ENCODE measurements at places on chromosomes 4 and X.

- no peak for DNase-seq
Measured at GRCh38 chr4:169175035-169175434, 95.7 kb downstream of the SH3RF1 start.

- DNase-seq: no peak
Measured at GRCh38 chrX:97931586-97931985, 1047.9 kb downstream of the RPA4 start.

DNA sequence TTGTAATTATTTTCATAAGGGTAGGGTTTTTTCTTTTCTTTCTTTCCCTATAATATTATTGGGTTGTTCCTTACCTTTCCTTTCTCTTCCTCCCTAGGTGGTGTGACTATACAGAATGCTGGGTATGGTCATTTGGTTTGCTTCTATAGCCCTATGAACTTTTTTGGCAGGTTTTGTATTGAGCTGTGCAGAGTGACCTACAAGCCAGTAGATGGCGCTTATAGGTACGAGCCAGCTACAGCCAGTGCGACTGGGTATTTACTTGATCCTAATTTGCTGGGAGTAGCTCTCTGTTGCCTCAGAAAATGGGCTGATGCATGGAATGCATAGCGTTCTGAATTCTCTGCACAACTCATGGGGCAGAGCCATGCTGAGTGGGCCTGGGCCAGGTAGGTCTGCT, 423.3 kb downstream of the MAGEE1 start:
- no peak for DNase-seq

- DNase-seq: no peak
Measured at GRCh38 chrX:17521871-17522693, 147.1 kb downstream of the NHS start.

GRCh38 chrX:18666614-18667013, 5.3 kb downstream of the RS1 start:
- DNase-seq: no peak

GRCh38 chrX:65596270-65597034, 61.9 kb upstream of the LAS1L start:
- no peak for DNase-seq

GRCh38 chr4:89579771-89580170, 257.2 kb downstream of the SNCA start:
- DNase-seq: no peak

DNA sequence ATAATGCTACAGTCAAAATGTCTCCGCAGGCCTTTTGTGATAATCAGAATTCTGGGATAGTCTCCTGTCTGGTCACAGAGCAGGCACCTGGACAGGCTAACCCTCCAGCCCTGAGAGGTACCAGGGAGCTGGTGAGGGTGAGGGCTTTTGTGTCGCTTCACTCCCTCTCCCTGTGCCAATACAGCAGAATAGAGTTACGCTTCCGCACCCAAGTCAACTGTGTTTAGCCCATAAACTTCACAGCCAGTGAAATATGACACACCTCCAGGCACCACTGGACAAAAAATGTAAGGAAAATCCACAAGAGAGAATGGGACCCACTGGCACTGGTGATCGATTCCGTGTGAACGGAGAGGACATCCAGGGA, 1.3 kb downstream of the GAK start:
- no peak for DNase-seq

- no peak for DNase-seq
Measured at GRCh38 chr4:81418572-81418971, 53.1 kb downstream of the RASGEF1B start.

DNA sequence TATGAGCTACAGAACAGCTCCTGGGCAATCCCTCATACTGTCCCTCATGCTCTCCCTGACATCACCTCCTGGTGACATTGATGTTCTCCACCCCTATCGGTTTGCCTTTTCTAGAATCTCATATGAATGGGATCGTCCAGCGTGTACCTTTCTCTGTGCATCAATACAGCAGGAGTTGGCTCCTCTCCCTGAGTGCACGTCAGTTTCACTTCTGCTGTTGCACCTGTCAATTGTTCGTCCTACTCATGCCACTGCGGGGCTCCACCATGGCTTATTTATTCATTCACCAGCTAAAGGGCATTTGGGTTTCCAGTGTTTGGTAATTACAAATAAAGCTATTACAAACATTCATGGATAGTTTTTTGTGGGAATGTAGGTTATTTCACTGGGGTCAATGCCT, 269.1 kb upstream of the ZFP42 start:
- DNase-seq: no peak

GRCh38 chr4:174716986-174717770, 111.9 kb downstream of the GLRA3 start:
- DNase-seq: no peak

DNA sequence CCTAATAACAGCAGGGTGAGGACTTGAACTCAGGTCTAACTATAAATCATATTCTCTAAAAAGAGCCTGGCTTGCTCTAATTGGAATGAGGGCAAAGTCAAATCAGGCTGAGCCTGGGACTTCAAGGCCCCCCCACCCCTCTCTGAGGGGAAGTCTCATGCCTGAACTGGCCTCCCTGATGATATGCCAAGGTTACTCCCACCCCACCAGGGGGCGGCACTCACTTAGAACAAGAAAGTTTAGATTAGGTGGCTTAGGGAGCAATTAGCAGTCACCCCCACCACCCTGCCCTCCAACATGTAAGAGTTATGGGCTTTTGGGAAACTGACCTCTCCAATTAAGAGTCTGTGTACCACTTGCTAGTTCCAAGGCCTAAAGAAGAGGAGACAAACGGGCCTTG, 2.7 kb downstream of the FOXO4 start:
- DNase-seq: no peak

DNA sequence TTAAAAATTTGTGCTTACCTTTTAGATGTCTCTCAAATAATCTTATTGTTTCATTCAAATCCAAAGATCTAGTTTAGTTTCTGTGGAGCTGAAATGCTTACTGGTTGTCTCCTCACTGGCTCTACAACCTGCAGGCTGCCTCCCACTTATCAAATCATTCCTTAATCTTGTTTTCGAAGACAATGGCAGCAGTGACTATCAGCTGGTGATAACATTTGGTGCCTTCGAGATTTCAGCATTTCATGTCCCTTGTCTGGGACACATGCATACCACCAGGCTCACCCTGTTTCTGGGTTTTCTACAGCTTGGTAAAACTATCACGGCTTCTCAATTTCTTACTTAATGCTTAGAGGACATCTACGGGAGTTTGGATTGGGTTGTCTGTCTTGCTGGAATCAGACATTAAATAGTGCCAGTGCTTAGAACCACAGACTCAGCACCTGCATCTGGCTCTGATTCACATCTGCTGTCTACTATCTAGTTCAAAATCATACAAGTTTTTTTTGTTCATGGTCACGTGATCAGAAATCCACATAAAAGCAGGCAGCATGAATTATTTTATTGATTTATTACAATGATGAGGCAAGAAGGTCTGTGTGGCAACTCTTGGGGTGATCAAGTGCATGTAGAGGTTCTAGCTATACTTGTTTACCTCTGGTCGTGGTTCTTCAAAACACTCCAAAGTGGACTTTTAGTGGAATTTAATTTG, 32.0 kb upstream of the SMARCAD1 start:
- DNase-seq: no peak

GRCh38 chr4:127631420-127631819, 1.3 kb upstream of the INTU start:
- DNase-seq: no peak

- DNase-seq: no peak
Measured at GRCh38 chr4:24565054-24565453, 19.3 kb downstream of the DHX15 start.

DNA sequence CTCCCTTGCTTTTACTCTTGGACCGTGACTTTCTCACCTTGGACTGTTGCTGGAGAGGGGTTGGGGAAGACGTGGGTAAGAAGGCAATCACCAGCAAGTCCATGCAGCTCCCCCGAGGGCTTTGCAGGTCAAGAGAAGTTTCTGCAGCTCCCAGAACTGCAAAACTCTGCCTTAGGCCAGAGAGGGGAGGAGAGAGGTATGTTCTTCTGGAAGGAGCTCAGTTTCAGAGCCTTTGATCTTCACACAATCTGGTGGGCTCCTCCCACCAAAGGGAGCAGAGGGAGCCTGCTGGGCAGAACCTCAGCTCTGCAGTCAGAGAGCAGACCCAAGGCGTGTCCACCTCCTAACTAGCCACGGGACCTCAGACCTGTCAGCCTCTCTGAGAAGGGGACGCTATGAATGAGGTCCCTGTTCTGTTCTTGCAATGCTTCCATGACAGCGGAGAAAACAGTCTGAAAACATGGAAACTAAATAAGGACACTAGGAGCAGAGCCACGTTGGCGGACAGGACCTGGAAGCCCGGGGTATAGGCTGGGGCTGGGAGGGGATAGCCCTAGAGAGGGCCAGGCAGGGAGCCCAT, 92.8 kb downstream of the EVC2 start:
- no peak for DNase-seq

Measured in HS-27A (cell line).